ENCODE measurements at places on chromosomes 16 and 17.

DNA sequence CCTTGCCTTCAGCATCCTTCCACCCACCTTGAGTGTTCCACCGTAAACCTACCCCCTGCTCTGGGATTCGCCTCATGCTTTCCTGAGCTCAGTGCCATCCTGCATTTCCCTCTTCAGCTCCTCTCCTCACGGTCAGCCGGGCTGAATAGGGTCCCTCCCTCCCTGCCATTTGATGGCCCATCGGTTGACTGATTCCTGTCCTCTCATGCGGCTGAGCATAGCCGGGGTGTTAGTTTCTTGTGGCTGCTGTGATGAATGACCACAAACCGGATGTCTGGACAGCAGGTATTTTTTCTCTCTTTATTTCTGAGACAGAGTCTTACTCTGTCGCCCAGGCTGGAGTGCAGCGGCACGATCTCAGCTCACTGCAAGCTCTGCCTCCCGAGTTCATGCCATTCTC is 44.1 kb upstream of the MGAT5B start:
- no peak for DNase-seq

DNA sequence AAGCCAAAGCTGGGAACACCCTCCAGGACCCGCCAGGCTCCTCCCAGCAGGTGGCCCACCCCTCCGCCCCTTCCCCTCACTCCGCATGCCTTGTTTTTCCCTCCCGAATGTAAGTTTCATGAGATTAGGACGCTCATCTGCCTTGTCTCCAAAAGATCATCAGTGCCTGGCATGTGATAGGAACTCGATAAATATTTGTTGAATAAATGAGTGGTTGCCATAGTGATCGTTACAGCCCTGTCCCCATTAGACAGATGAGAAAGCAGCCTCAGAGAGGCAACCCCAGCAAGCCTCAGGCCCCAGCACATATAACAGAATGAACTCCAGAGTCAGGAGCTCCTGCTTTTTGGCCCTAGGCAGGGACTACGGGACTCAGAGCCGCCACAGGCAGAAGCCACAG is 5.0 kb downstream of the CAMKK1 start:
- peak; percentile 7 for DNase-seq

- DNase-seq: no peak
These were observed 232.3 kb upstream of the PMFBP1 start for GRCh38 chr16:72404299-72404698.

- DNase-seq: no peak
These were observed 6.3 kb downstream of the CTRB1 start for GRCh38 chr16:75225092-75225491.

DNA sequence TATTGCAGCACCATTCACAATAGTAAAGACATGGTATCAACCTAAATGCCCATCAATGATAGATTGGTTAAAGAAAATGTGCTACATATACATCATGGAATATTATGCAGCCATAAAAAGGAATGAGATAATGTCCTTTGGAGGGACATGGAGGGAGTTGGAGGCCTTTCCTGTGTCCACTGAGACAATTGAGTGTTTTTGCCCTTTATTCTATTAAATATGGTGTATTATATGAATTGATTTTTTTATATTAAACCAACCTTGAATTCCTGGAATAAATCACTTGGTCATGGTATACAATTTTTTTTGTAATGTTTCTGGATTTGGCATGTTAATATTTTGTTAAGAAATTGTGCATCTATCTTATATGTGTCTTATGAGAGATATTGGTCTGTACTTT is 9.0 kb upstream of the CCR7 start:
- DNase-seq: no peak

GRCh38 chr16:73616166-73616753 is 568.3 kb upstream of the ZFHX3 start:
- no peak for DNase-seq

Measured in CD4-positive, alpha-beta T cell treated with Interleukin-2 at 100 ng/mL for 4 hours (primary cell).